ENCODE measurements at places on chromosomes 7 and 10.

DNA sequence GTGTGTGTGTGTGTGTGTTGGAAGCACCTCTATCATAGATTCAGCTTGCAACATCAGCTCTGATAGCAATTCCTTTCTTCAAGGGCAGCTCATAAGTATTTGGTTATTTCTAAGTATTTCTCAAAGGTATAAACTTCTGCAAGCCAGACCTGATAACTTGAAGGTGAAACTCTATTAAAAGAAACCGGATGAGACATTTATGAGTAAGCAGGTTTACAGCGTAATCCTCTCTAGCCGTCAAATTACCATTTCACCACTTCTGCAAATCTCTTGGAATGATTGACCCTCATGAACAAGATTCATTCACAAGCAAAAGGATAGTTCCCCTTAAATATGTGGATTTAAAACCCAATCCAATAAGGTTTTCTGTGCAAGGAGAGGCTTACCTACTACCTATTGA, 23.1 kb downstream of the PDE1C start:
- DNase-seq, result no peak

GRCh38 chr10:60023155-60023877, 117.0 kb upstream of the CCDC6 start:
- no peak for DNase-seq

DNA sequence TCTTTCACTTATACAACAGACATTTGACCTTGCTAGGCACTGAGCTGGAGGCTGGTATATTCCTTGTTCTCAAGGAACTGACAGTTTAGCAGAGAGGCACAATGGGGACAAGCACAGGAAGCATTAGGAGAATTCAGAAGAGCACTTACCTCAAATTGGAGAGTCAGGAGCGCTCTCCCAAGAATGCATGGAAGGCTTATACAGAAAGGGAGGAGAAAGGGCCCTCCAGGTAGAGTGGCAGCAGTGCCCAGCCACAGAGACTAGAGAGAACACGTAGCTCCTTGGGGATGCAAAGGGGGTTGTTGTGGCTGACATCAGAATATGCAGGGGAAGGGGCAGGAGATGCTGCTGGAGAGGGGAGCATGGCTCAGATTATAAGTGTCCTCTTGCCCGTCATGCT, 78.2 kb upstream of the MKLN1 start:
- no peak for DNase-seq

- DNase-seq, result no peak
Observed at GRCh38 chr10:49277973-49278372, 21.0 kb upstream of the C10orf71 start.

GRCh38 chr7:158771213-158771834, 58.0 kb downstream of the ESYT2 start:
- DNase-seq, result no peak

- no peak for DNase-seq
Observed at GRCh38 chr7:130358471-130358870, 13.9 kb downstream of the CPA5 start.

DNA sequence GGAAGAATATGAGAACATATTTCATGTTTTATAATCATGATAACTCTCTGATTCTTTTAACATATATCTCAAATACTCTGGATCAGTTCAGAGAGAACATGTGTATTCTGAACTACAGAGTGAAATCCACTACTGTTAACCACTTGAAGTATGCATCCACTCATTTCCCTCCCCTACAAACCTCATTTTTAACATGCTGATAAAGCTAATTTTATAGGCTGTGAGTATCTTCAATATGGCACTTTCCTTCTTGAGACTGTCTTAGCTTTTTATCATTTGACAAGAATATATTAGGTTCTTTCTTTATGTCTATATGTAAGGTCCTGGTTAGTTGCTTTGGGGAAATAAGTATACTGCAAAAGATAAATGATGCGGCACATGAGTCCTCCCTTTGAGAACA, 154.8 kb downstream of the MLLT10 start:
- DNase-seq, result no peak
